Common myeloid progenitor, CD34-positive (primary cell): ENCODE measurements at places on chromosomes 7 and 10.

- DNase-seq, result no peak
Observed at GRCh38 chr7:137296576-137296975, 47.0 kb downstream of the PTN start.

DNA sequence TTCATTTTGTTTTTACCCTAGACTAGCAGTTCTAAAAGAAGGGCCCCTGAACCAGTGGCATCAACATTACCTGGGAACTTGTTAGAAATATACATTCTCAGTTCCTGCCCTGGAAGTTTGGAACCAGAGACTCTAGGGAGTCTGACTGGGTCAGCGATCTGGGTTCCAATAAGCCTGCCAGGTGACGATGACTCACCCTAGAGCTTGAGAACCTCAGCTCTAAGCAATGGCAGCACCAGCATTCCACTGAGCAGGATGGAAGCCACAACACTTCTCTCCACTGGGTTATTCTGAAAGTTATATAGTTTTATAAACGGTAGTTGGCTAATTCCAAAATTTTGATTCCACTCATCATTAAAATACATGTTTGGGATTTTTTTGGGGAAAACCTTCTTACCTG, 97.0 kb upstream of the AMPH start:
- no peak for DNase-seq

DNA sequence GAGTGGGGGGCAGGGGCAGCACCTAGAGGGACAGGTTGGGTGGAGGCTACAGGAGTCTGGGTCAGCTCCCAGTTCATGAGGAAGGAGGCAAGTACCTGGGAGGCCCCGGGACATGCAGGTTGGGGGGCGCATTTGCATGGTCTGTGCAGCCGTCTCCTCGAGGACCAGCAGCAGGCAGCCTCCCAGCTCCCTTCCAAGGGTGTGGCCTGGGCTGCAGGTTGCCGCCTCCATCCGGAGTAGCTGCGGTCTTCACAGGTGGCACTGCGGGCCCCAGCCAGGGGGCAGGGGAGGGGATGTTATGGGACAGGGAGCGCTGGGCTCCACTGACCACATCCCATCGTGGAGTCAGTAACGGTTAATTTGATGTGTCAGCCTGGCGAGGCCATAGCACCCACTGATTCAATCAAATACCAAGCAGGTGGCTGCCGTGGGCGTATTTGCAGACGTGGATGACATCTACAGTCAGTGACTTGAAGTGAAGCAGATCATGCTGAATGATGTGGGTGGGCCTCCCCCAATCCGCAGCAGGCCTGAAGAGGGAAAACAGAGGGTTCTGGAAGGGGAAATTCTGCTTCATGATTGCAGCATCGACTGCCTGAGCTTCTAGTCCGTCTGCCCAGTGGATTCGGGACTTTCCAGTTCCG, 81.6 kb downstream of the PRKAG2 start:
- no peak for DNase-seq

GRCh38 chr7:4745971-4746919, 29.2 kb upstream of the AP5Z1 start:
- DNase-seq, result peak; percentile 81

GRCh38 chr10:560314-560992, 129.0 kb downstream of the DIP2C start:
- DNase-seq, result no peak

DNA sequence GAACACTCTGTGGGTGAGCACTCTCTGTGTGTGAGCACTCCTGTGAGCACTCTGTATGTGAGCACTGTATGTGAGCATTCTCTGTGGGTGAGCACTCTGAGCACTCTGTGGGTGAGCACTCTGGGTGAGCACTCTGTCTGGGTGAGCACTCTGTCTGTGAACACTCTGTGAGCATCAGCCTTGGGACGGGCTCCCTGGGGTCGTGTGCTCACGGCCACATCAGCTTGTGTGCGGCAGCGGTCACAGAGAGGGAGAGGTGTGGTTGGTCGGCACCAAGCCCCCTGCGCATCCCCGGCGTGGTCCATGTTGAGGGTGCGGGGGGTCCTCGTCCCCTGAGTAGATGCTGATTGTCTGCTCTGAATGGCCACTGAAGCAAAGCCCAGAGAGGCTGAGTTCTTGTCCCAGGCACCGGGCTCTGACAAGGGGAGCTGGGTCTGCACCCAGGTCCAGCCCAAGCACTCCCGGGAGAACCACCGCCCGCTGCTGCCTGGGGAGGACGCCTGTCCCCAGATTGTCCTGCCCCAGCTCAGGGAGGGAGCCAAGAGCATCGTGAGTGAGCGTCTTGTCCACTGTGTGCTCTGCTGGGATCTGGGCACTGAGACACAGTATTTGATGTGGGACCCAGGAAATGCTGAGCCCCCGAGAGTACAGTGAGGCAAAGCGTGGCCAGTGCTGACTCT, 143.7 kb downstream of the DNAJB6 start:
- no peak for DNase-seq
